T-helper 22 cell (primary cell): ENCODE measurements at places on chromosomes 2 and 18.

GRCh38 chr18:57544936-57545660, 41.4 kb downstream of the FECH start:
- no peak for DNase-seq

DNA sequence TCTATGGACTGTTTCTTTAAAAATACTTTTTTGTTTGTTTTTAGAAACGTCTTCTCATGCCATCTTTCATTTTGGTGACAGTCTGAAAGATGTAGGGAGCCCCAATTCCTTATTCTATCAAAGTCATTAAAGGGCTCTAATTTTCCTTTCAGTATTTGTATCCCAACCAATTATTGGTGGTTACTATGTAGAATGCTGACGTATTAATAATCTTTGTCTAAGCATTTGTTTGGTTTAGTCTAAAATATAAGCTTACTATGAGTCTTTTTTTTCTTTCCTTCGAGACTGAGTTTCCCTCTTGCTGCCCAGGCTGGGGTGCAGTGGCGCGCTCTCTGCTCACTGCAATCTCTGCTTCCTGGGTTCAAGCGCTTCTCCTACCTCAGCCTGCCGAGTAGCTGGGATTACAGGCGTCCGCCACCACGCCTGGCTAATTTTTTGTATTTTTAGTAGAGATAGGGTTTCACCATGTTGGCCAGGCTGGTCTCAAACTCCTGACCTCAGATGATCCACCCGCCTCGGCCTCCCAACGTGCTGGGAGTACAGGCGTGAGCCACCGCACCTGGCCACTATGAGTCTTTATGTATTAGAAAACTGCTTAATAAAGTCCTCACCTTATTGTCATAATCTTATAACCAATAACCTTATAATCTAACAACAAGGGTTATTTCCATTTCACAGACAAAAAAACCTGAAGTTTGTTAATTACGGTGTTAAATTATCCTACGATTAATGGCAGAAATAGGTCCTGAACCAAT, 849 bp upstream of the VRK2 start:
- DNase-seq, result no peak

- DNase-seq, result no peak
Measured at GRCh38 chr18:69980509-69980908, 32.8 kb upstream of the CD226 start.

DNA sequence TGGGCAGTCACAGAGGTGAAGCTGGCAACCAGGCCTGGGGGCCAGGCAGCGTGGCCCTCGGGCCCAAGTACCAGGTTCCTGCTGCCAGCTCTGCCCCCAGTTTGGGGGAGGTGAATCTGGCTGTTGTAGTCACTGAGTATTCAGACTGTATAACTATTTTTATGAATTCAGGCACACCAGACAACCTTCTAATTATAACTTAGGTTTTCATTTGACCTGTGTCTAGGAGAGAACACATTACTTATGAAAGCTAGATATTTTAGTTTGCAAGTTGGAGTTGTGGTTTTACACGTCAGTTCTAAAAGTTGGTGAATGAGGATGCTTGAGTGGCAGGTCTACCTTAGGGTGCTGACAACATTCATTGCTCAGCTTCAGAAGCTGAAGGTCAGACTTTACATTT, 71.7 kb downstream of the LIMS1 start:
- DNase-seq, result no peak

- DNase-seq, result no peak
Measured at GRCh38 chr18:34990597-34990996, 50.6 kb upstream of the MAPRE2 start.

DNA sequence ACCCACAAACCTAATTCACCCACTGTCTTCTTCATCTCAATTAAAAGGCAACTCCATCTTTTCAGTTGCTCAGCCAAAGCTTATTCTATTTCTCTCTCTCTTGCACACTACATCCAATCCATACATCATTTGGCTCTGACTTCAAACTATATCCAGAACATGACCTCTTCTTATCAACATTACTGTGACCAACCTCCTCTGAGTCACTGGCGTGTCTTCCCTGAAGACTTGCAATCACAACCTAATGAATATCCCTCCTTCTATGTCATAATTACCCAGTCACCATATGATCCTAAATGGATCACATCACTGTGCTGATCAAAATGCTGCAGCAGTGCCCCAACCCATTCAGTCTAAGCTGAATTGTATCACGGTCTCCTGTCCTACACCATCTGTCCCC, 22.6 kb upstream of the SULT1C3 start:
- no peak for DNase-seq

GRCh38 chr2:190927301-190927700, 46.7 kb downstream of the GLS start:
- no peak for DNase-seq

GRCh38 chr2:74777161-74777900, 56.6 kb upstream of the HK2 start:
- no peak for DNase-seq

GRCh38 chr2:173248381-173248780, 106.3 kb upstream of the CDCA7 start:
- no peak for DNase-seq

- no peak for DNase-seq
Measured at GRCh38 chr2:188973641-188974040, 532 bp upstream of the COL3A1 start.
